Fibroblast of mammary gland (primary cell): ENCODE measurements at places on chromosomes 3 and 15.
A peak's percentile ranks its signal among the peaks of the same experiment; 100 is the strongest.

DNA sequence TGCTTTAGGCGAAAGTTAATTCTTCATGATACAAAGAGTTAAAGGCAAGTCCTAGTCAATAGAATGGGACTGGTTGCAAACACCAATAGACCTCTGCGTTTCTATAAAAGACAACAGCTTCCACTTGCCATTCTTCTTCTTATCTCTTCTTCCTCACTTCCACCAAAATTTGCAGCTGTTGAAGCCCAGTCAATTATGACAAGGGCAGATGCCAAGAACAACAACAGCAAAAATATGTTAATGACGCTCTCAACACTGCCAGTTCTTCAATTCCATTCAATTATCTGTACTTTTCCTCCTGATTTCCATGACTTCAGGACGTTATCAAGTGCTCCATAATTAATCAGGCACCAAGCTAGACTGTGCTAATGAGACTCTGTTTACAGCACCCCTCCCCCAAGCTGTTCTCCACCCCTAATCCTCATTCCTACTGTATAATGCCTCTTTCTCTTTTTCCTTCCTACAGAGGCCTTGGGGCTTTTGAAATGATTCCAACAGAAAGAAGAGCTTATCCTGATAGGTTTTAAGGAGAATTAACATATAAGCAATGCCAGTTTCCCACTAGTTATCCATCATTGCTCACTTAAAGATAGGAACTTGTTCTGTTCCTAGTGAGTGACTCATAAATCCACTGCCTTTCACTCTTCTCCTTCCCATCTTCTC lies 1160.5 kb downstream of the IGSF11 start:
- no peak for DNase-seq

DNA sequence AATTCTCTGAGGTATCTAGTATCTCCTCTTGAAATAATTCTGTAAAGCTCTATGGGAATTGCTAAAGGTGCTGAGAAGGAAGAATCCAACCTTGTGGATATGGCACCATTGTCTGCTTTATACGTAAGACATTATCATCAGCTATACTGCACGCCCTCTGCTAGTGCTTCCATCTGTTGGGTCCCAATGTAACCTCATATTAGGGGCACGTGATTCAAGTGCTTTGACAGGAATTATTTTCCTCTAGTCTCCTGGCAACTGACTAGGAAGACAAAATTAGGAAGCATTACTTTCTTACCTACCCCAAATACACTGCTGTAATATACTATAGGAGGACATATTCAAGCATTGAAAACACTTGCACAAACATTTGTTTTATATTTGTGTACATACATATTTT lies 24.0 kb downstream of the COPS2 start:
- no peak for DNase-seq

DNA sequence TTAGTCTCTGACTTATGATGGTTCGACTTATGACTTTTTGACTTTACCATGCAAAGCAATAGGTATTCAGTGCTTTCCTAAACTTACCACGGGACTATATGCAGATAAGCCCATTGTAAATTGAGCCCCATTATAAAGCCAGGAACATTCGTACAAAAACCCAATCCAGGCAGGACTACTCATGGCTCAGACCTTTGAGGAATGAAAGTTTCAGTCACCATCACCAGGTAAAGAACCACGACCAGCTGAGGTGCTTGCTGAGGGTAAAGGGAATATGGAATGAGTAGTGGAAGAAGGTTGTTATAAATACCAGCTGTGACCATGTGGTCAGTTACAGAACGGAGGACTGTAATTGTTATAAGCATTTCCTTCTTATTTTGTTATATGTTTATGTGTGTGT lies 54.9 kb upstream of the BNC1 start:
- DNase-seq: no peak

GRCh38 chr3:187667526-187667925 lies 2.7 kb downstream of the SST start:
- DNase-seq: no peak

DNA sequence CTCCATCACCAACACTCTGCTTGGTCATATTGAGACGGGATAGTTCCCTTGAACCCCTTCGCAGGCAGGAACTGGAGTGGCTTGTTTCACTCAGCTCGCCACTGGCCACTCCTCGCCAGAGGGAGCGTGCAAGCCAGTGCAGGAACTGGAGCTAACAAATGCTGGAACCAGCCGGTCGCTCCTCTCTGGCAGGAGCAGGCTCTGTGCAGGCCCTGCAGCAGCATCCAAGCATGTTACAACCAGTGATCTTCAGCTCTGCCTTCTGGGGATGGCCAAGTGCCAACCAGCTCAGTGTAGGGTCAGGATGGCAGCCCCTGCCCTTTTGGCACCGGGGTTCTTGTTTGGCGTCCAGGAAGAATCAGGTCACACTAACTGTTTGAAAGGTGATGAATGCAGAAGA lies 329.0 kb upstream of the AZI2 start:
- DNase-seq: no peak

DNA sequence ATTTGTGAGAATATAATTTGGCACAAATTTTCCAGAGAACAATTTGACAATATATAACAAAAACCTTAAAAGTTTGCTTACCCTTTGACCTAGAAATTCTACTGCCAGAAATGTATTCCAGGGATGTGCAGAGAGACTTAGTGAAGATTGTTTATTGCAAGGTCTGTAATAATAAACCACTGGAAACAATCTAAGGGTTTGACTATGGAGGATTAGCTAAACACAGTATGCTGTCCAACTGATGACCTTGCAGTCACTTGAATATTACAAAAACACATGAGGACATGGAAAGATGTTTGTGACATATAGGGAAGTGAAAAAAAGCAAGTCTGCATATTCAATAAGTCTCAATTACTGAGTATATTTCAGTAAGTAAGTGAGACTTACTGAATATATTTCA lies 48.1 kb upstream of the CDV3 start:
- DNase-seq: no peak

DNA sequence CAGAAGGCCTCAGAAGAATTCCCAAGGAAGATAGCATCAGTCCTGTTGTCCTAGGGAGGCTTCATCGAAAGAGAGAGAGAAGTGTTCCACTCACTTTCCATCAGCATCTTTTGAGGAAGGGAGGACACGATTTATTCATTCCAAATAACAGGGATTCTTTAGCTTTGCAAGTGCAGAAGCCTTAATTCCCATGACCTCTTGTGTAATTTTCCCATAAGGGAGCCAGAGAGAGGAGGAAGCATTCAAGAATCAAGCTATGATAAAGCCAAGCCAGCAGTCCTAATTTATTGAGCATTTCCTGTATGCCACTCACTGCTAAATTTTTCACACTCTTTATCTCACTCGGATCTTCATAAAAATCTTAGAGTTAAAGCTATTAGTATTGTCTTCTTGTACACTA lies 169.7 kb upstream of the MITF start:
- DNase-seq: no peak

GRCh38 chr3:13292375-13292774 lies 127.7 kb downstream of the NUP210 start:
- DNase-seq: no peak

DNA sequence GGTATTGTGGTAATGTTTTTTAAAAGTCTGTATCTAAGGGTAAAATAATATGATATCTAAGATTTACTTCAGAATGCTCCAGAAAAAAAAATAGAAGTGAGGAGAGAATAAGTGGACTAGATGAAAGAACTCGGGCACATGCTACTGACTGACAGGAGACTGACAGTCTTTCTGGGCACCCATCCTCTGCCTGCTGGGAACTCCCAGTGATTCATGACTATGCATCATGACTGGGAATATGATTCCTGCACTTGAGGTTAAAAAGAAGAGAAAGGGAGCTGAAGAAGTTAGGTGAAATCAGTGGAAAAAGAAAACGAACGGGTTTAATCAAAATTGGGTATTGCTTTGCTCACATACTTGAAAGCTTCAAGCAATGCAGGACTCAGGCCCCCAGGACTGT lies 35.7 kb upstream of the SPSB4 start:
- DNase-seq: no peak

- no peak for DNase-seq
Observed at GRCh38 chr3:10631224-10631623, 125.8 kb upstream of the ATP2B2 start.

DNA sequence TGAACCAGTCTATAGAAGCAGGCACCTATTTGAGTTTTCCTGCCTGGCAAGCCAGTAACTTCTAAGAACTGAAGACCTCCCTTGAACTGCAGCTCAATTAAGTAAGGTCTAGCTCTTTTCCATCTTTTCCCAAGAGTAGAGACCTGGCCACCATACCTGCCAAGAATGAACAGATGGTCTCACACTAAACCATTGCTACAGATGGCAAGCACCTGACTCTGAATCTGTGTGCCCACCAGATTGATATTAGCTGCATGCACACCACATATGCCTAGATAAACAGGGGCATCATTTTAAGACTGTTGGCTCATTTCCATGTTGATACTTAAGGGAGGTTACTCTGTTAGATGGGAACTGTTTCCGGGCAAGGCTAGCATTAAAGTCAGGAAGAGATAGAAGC lies 34.8 kb upstream of the GSK3B start:
- DNase-seq: no peak

- DNase-seq: no peak
Observed at GRCh38 chr15:60843482-60843881, 364.5 kb upstream of the ICE2 start.

DNA sequence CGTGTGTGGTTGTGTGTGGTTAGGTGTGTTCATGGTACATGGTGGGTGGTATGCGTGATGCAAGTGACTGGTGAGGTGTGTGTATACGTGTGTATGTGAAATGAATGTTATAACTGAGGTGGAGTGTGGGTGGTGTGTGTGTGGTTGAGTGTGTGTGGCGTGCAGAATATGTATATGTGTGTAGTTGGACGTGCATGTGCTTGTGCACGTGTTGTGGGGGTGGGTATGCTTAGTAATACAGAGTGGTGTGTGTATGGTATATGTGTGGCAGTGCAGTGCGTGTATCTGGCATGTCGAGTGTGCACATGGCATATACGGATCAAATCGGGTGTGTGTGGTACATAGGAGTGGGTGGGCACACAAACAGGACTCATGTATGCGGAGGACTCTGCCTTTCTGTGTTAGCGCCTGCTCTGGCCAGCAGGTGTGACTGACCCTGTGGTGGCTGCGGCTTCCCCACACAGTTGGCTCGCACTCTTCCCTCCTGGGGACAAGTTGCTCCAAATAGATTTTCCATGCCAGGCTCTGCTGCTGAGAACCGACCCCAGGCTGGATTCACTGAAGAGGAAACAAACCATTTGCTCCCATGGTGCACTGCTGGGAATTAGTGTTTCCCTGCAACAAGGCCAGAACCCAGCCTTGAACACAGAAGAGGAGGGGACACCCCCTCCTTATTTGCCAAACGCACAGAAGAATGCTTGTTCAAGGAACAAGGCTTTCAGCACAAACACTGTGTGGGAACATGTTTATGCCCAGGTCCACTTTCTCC lies 1.2 kb upstream of the C3orf70 start:
- DNase-seq: no peak

- peak; percentile 97 for DNase-seq
Observed at GRCh38 chr15:73941044-73941443, 14.8 kb downstream of the LOXL1 start.

GRCh38 chr15:47337836-47338235 lies 379.5 kb upstream of the SEMA6D start:
- DNase-seq: no peak

DNA sequence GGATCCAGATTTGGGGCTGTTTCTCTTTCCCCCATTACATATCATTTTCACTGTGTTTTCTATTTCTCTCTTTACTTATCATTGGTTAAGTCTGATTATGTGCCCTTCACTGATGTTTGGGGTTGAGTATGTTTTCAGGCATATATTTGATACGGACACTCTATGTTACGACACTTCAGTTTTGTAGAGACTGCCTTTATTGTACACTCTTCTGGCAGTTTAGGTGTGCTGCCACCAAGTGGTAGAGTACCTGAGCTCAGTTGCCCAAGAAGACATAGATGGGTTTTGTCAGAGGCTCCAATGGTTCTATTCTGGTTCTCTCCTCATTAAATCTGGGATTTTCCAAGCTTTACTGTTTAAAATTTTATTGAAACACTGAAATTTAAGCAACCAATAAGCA lies 255.0 kb upstream of the ROPN1 start:
- peak; percentile 35 for DNase-seq

- peak; percentile 18 for DNase-seq
Observed at GRCh38 chr3:135779590-135780235, 185.8 kb upstream of the PPP2R3A start.

- no peak for DNase-seq
Observed at GRCh38 chr3:16841904-16842271, 42.9 kb upstream of the PLCL2 start.

- DNase-seq: peak; percentile 96
Observed at GRCh38 chr15:44726568-44727484, 9.5 kb upstream of the TRIM69 start.

GRCh38 chr3:150582620-150583019 lies 20.5 kb upstream of the SELENOT start:
- no peak for DNase-seq

GRCh38 chr3:14962762-14963161 lies 15.4 kb downstream of the NR2C2 start:
- DNase-seq: peak; percentile 86

GRCh38 chr15:94366781-94367180 lies 135.4 kb downstream of the MCTP2 start:
- DNase-seq: no peak

DNA sequence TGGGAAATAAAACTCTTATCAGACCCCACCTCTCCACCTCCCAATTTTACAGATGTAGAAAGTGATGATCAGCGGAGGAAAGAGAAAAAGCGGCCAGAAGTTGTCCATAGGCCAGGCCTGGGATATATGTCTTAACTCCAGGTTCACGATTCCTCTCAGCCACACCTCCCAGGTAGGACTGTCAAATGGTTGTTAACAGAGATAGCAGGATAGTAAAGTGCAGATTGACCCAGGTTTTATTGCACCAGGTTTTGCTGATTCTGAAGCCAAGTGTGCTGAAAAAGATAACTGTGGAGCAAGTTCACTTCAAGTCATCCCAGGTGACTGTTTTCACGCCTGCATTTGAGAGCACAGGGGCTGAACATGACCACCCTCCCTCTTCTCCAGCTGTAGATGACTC lies 36.1 kb downstream of the LSM3 start:
- no peak for DNase-seq
